ENCODE measurements at places on chromosomes 1 and 21.

- DNase-seq, result no peak
Measured at GRCh38 chr21:32253215-32253641, 25.6 kb downstream of the MIS18A start.

DNA sequence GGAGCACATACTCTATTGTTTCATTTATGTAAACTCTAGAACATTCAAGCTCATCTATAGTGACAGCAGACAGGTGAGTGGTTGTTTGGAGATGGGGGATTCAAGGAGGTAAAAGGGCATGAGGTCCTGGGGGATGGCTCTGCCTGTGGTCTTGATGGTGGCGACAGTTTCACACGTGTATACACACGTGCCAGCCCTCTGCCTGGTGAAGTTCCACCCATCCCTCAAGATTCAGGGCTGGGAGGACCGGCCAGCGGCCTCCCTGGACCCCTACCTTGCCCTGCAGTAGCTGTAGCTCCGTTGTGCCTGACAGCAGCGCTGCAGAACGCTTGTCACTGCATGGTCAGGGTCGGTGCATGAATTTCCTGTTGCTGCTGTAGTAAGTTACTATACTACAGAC is 38.9 kb upstream of the UTS2 start:
- no peak for DNase-seq

DNA sequence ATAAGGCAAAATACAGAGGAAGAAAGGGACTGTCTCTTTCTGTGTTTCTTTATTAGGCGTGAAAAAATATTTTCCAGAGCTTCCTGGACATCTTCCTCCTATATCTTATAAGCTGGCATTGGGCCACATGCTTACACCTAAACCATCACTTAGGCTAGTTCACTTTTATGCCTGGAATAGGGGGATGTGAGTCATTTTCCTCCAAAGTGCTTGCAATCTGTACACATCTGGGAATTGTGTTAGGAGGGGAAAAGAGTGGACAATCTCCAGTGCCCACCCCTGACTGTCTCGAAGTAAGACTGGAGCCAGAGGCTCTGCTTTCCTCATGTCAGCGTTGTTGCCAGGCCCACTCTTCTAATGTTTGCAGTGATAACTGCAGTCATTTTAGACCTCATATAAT is 29.9 kb downstream of the GIPC2 start:
- no peak for DNase-seq

DNA sequence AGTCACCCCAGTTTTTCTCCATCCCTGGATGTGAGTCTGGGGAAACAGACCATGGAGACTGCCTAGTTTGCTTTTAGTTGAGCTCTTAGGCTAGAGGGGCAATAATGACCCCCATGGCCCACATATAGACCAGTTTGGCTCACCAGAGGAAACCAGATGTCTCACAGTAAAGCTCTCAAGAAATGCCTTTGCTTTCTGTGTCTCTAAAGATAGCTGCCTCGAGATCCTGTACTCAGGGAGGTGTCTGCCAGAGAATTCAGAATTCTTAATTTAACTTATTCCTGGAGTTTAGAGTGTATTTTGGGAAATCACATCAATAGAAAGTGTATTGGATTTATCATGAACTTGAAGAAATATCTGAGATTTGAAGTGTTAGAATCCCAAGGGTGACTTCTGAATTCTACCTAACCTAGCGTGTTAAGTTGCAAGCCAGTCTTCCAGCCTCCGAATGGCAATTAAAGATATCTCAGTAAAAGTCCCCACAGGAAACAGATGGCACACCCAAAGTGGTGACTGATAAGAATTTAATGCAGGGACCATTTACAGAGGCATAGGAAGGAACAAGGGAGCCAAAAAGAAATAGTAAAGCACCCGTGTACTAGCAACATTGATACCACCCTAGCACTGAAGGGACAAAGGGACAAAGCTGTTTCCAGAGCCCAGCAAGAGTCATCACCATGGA is 37.1 kb downstream of the STYXL2 start:
- DNase-seq, result no peak

DNA sequence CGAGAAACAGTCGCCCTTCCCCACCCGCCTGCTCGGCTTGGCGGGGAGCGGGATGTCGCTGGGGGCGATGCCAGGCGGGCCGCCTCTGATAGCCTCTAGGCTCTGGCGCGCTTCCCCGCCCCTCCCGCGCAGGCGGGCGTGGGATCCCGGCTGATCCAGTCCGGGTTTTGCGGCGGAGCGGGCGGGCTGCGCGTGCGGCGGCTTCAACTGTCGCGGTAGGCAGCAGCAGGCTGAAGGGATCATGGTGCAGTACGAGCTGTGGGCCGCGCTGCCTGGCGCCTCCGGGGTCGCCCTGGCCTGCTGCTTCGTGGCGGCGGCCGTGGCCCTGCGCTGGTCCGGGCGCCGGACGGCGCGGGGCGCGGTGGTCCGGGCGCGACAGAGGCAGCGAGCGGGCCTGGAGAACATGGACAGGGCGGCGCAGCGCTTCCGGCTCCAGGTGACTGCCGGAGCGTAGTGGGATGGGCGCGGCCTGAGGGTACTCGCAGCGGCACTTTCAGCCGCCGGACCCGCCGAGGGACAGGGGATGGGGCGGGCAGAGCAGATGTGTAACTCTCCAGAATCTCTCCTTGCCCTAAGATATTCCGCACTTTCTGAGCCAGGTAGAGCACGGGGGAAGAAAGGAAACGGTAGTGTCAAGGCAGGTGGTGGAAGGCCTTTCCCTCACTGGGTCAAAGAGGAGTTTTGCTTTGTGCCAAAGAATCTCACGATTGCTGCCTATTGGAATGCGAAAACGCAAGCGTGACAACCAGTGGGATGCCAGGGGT is at the start of gene FAAH:
Gene FAAH, plus strand, starts transcription at position 210 of the 764 bp plus-strand sequence. Its CDS starts 32 bp downstream, at position 242.
- DNase-seq, result peak; percentile 79

All from kidney (tissue), 22 donors.